ENCODE measurements at places on chromosomes 16 and 17.

DNA sequence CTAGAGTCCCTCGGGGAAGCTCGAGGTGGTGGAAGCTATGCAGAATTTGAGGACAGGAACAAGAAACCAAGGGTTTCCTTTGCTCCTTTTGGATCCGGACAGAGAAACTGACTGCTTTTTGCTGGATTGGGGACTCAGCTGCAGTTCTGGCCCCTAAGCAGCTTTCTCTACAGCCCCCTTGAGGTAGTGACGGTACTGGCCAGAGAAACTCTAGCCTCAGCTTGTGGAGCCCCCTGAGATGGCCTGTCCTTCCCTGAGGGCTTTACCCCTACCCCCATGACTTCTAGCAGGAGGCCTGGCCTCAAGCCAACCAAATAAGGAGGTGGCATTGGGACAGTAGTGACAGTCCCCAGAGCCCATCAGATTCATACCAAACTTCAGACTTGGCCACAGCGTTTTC lies 118.1 kb downstream of the IRX5 start:
- no peak for DNase-seq

DNA sequence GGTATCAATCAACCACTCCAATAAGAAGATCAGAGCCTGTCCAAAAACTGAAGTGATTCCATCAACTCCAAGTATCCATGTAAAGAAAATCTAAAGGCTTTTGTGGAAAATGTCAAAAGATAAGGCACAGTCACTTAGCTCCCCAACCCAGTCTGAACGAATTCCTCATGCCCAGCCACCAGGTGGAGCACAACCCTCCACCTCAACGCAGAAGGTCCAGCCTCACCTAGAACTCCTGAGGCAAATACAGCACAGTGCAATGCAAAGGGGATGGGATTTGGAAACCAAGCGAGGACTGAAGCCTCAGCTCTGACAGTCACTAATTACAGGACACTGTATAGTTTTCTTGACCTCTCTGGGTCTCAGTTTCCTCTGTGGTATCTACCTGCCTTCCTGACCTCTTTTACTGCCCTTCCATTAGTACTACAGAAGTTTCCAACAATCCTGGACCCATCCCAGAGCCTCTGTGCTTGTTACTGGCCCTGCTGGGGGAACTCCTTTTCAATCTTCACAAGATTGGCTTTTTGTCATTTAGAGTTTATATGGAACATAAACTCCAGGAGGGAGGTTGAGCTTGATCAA lies 2.0 kb downstream of the NCBP3 start:
- DNase-seq = peak; percentile 14

GRCh38 chr17:44909681-44910144 lies 5.6 kb downstream of the GFAP start:
- peak; percentile 89 for DNase-seq

- DNase-seq = no peak
Observed at GRCh38 chr16:86708431-86708830, 130.1 kb downstream of the FOXL1 start.

DNA sequence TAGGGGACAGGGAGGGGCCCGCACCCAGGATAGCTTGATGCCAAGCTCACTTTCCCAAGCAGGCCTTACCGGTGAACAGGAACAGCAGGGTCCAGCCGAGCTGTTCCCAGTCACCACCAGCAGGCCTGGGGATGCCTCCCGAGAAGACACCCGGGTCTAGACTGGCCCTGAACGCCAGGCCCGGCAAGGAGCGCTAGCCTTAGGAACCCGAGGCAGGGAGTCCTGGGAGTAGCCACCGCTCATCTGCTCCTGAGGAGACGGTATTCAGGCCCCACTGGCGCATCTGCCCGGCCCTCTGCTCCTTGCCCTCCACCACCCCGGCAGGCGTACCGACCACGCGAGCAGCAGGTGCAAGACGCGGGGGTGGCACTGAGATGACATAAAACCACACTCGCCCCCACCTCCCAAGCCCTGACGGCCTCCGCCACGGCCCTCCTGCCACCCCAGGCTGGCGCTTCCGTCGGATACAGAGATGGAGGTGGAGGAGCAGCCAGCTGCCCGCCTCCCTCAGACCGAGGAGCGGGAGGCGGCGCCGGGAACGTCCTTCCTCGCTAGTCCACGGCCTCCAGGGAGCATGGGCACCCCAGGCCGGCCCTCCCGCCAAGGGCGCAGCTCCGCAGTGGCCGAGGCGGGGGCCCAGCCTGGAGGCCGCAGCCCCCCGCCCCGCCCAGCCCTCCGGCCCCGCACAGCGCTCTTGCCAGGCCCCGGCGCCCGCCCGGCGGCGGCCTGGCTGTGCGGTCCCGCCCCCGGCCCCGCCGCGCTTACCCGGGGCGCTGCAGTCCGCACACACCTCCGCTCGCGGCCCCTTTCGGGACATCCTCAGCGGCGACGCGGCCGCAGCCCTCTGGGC lies 661 bp downstream of the GIT1 start:
- no peak for DNase-seq

DNA sequence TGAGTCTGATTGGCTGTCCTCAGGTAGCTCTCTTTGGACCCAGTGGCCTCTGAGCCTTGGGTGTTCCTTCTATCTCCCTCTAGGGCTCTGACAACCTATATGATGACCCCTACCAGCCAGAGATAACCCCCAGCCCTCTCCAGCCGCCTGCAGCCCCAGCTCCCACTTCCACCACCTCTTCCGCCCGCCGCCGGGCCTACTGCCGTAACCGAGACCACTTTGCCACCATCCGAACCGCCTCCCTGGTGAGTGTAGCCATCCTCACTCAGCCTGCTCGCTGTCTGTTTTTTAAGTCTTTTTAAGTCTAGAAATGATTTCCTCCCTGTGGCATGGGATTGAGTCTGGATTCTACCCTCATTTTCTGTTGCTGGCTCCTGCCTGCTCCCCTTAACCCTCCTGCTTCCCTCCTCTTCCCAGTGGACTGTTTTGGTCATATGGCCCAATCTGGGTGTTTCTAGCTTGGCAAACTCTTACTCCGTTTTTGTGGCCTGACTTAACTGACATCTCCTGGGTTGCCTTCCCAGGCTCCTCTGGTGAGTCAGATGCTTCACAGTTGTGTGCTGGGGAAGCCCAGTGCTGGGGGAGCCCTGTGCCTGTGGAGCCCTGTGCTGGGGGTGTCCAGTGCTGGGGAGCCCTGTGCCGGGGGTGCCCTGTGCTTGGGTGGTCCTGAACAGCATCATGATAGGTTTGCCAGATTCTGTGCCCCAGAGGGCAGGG lies 9.9 kb downstream of the TAOK2 start:
- no peak for DNase-seq

DNA sequence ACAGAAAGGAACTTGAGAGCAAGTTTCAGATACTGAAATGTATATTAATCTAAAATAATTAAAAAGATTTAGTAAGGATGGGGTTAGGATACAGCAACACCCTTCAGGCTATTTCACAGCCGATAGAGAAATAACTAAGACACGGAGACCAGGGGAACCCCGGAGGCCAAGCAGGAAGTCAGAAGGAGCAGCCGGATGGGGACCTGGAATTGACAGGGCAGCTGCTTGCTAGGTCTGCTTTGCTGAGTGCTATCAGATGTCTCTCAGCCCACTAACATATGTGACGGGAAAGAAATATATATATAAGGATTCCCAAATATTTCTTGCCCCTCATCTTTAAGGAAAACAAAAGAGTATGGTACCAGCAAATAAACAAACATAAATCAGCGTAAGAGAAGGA lies 154.1 kb upstream of the CDH5 start:
- DNase-seq = no peak

DNA sequence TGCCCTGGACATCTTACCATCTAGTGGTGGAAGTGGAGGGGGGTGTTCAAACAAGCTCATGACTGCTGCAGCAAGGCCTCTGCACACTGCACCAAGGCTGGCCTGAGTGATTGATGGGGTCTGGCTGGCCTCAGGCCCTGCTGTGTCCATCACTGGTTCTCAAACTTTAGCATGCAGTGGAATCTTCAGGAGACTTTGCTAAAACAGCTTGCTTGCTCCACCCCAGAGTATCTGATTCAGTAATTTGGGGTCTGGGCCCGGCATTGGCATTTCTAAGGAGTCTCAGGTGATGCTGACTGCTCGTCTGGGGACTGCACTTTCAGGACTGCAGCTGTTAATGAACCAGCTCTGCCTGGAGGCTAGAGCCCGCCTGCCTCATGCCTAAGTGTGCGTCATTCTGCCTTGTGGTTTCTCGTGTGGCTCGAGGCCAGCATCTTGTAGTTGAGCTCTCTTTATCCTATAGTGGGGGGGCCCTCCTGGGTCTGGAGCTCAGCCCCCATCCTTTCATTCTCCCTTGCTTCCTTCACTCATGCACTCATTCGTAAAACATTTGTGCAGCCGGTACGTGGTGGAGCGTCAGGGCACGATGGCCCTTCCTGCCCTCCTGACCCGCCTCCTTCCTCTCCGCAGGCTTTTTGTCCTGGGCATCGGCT lies 4.1 kb downstream of the MGAT5B start:
- DNase-seq = peak; percentile 96

DNA sequence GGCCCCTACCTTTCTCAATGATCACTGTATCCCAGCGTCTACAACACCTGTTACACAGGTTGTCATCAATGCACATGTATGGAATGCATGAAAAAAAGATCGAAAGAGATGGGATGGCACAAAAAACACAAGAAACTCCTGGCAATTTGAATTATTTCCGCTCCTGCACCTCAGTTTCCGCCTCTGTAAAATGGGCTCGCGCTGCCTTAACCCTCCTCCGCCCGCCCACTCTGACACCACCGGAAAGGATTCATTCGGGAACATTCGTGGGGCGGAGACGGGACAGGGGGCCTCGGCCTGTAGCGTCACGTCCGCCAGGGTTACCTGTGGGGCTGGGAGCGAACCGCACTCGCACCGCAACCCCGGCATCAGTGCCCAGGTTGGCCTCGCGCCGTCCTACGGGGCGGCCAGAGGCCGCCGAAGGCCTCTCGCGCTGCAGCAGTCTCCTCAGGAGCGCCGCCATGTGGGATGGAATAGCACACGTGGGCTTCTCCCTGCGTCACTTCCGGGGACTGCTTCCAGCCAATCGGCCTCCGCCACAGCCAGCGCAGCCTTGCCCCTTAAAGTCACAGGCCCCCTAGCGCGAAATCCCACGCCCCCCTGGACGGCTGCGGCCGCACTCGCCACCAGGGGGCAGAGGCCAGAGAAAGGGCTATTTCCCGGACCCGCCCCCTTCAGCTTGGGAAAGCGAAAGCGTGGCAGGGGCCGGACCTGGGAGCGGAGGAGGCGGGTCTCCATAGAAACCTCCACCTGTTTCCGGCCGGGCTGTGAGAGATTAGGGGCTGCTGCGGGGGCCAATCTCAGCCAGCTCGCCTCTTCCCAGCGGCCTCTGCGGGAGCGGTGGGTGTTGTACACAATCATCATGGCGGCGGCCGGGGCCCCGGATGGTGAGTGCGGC lies at the start of the genes EARS2 and UBFD1:
Gene EARS2, minus strand, starts transcription at position 470 of the 898 bp plus-strand sequence. Its CDS starts 7 bp downstream, at position 463.
Gene UBFD1, plus strand, starts transcription at position 847 of the 898 bp plus-strand sequence. Its CDS starts 16 bp downstream, at position 863.
- DNase-seq = peak; percentile 99

DNA sequence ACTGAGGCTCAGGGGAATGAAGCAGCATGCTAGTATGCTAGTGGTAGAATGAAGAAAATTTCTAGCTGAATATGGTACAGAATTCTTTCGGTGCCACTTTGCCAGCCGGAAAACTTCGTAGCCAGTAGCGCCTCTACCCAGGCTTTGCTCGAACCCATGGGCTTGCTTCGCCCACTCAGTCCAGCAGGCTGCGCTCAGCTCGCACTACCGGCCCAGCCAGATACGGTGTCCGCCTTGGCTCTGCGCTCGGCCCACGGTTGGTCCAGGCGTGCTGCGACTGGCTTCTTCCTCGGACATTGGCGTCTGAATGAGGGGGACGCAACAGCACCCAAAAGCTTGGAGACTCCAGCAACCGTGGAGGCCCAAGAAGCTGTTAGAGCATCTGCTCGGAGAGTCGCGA lies 372.5 kb upstream of the CDH8 start:
- DNase-seq = no peak

DNA sequence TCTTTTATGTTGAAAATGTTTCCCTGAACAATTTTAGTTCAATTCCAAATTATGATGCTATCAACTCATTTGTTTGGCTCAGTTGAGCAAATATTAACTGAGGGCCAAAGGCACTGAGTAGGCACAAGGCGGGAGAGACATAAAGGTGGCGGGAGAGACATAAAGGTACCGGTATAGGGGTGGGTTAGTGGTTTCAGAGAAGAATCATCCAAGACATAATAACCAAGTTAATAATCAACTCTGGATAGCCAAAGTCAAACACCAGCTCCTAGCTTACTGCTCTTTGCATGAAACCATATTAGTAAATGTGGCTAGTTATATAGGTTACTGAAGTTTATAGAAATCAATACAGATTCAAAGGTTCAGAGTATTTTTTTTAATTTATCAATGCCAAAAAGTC lies 91.7 kb downstream of the RPGRIP1L start:
- DNase-seq = no peak

DNA sequence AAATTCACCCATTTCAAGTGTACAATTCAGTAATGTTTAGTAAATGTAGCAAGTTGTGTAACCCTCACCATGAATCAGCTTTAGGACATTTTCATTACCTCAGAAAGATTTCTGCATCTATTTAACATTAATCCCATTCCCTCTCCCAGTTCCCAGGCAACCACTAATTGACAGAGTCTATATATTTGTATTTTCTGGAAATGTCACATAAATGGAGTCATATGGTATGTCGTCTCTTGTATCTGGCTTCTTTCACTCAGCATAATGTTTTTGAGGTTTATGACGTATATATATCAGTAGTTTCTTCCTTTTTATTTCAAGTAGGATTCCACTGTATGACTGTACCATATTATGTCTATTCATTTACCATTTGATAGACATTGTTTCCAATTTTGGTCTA lies 199.8 kb downstream of the CYB561 start:
- DNase-seq = no peak

DNA sequence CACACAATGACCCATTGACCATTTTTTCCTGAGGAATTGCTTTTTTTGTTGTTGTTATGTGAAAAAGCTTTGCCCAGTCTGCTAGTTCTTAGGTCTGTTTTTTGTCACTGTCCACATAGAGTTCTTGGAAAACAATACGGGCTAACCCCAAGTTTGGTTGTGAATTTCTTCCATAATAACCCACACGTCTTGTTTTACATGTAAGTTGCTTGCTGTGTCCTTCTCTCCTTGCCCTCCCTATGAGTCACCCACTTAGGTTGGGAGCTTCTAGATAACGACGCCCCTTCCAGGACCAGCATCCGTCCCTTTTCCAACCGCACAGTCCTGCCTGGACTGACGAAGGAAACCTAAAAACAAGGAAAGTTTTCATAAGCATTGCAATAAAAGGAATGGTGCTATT lies 175.3 kb upstream of the HS3ST3A1 start:
- DNase-seq = no peak

GRCh38 chr17:39926135-39926587 lies 1.2 kb downstream of the ORMDL3 start:
- DNase-seq = no peak

DNA sequence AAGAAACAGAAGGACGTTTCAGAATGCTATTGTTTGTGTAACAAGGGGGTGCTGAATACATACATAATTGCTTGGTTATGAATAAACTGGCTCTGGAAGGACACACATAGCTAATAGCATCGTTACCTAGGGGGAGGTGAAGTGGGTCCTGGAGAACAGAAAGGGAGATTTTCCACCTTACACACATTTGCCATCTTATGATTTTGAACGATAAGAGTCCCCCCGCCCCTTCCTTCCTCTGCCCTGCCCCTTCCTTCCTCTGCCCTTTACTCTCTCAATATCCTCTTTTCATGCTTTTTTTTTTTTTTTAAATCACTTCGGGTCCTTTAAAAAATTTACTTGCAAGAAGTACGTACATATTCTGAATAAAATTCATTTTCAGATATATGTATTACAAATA lies 902 bp upstream of the DHRS7B start:
- DNase-seq = no peak
